Activated naive CD8-positive, alpha-beta T cell treated with anti-CD3 and anti-CD28 coated beads, Interleukin-2, amount 50 U/mL, for 24 hours (primary cell): ENCODE measurements at places on chromosomes 3 and 15.

- DNase-seq, result no peak
Measured at GRCh38 chr3:164679245-164679644, 399.1 kb downstream of the SI start.

DNA sequence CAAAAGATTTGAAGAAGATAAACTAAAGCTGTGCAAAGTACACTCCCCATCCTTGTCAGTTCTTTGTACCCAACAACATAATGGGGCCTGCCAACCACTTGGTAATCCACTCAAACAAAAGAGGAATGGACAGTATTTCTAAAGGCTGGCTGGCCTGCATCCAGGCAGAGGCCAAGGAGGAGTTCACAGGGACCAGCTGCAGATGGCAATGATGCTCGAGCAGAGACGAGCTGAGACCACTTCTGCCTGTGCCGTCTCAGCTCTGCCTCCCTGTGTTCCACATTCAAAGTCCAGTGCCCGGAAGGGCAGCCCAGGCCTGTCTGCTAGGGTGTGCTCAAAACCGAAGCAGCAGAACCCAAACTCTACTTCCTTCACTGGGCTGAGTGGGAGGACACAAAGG, 14.3 kb downstream of the CXCR6 start:
- DNase-seq, result no peak

- no peak for DNase-seq
Measured at GRCh38 chr15:42741710-42742109, 4.8 kb upstream of the CDAN1 start.

DNA sequence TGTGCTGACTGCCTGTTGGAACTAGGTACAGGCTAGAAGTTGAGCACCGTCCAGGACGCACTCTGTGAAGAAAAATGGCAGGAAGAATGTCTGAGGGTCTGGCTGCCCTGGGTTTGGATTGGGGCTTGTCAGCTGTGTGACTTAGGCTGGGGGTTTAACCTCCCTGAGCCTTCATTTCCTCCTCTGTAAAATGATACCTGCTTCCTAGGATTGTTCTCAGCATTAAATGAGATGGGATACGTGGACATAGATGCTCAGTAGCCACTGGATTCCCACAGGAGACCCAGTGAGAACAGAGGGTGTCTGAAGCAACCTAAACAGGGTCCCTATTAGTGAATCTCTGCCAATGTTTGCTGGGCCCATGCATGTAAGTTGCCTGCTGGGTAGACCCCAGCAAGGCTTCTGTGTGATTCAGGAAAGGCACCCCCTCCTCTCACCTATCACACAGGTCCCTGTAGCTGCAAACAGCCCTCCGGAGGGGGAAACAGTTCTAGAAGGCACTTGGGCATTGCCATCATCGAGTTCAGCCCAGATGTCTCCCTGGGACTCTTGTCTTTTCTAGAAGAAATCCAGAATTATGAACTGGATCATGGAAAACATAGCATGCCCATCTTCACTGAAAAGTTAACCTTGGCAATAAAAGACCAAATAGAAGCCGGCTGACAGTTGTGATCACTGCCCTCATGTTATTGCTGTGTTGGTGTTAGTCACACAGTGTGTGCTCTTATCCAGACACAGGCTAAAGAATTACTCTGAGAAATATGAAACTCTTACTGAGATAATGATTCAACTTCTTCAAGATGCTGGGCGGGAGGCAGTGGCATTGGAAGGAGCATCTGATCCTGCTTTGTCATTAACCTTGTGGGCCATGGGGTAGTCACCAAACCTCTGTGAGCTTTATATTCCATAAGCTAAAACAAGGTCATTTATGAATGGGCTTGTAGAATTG, 64.5 kb downstream of the SMAD6 start:
- DNase-seq, result no peak

- no peak for DNase-seq
Measured at GRCh38 chr3:170296703-170297102, 60.8 kb upstream of the SKIL start.

DNA sequence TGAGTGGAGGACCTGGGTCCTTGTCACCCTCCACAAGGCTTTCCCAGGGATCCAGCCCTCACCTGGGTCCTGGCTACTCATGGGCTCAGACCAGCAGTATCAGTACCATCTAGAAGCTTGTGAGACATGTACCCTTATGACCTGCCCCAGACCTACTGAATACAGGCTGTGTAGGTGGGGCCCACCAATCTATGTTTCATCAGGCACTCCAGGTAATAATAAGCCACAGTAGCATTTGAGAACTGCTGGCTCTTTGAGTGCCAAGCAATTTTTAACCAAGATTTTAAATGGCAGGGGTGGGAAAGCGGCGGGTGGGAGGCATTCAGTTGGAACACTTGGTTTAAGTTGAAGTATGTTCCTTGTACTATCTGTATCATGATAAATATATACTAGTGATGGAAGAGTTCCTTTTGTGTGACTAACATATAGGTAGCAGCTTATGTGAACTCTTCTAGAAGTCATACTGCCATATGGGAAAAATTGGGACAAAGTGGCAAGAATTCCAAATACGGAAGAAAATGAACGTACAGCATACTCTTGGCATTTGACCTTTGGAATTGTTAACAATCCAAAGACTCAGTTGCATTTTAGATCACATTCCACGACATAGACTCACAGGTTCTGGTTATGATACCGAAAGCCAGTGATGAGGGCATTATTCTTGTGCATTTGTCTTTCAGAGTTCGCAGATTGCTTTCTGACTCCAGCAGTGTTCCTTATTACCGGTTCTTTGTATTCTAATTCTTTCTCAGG, 190.4 kb downstream of the GHSR start:
- DNase-seq, result no peak

- DNase-seq, result no peak
Measured at GRCh38 chr15:60975218-60975617, 253.9 kb downstream of the RORA start.

DNA sequence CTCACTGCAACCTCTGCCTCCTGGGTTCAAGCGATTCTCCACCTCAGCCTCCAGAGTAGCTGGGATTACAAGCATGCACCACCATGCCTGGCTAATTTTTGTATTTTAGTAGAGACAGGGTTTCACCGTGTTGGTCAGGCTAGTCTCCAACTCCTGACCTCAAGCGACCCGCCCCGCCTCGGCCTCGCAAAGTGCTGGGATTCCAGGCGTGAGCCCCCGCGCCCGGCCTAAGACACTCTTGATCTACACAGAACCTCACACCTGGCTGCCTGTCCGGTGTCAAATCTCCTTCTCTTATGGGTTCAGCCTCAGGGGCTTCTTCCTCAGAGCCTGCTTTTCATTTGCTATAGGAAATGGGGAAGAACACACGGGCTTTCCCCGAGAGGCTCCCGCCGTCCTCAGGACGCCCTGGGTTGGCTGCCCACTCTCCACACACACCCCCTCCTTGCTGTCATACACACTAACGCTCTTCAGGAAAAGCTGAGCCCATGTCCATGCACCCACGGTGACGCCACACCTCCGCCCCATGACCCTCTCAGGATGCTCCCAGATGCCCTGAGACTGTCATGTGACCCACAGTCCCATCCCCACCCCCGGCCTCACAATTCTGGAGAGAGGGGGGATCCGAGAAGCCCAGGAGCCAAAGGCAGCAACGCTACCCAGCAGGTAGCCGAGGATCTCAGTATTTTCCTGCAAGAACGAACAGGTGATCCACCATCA, 10.4 kb downstream of the TMEM44 start:
- no peak for DNase-seq
